ENCODE measurements at places on chromosomes 5 and 9. TPM values are rescaled to one million over a fixed set of nuclear protein-coding genes. Genes with fewer than 3 reads are reported as not detected.
A peak's percentile ranks its signal among the peaks of the same experiment; 100 is the strongest.

The SERINC5 gene
- 3.0 TPM for total RNA-seq

GRCh38 chr5:72326306-72326649 is 6.1 kb downstream of the PTCD2 start:
- H3K4me1 ChIP-seq = peaks cover 3% of the 10 kb centered on the region
- H3K27ac ChIP-seq = no peak overlapping the region
- H3K4me3 ChIP-seq = no peak overlapping the region
- DNase-seq = no peak
- no peaks in the 10 kb centered on the region for H3K27me3 ChIP-seq

The TLE1 gene
- 56.5 TPM for total RNA-seq

The PHF24 gene
- total RNA-seq = not detected

GRCh38 chr5:132265336-132266030 is 8.0 kb downstream of the PDLIM4 start:
- peaks cover 14% of the 10 kb centered on the region for H3K4me1 ChIP-seq
- no peaks in the 10 kb centered on the region for H3K27me3 ChIP-seq
- H3K36me3 ChIP-seq = no peaks in the 10 kb centered on the region
- DNase-seq = peak; percentile 39
- H3K4me3 ChIP-seq = no peak overlapping the region

The SOHLH1 gene
- total RNA-seq = not detected

GRCh38 chr5:163033656-163034055 is 403.7 kb upstream of the CCNG1 start:
- H3K36me3 ChIP-seq = no peaks in the 10 kb centered on the region
- no peaks in the 10 kb centered on the region for H3K4me1 ChIP-seq
- no peak overlapping the region for H3K27ac ChIP-seq
- no peak overlapping the region for H3K4me3 ChIP-seq
- DNase-seq = no peak
- H3K27me3 ChIP-seq = no peaks in the 10 kb centered on the region

The PCDHB5 gene
- total RNA-seq = 1.5 TPM

GRCh38 chr5:128462330-128462729 is 75.7 kb downstream of the FBN2 start:
- no peak overlapping the region for H3K4me3 ChIP-seq
- DNase-seq = no peak
- no peaks in the 10 kb centered on the region for H3K27me3 ChIP-seq
- no peaks in the 10 kb centered on the region for H3K36me3 ChIP-seq
- no peaks in the 10 kb centered on the region for H3K4me1 ChIP-seq
- H3K27ac ChIP-seq = no peak overlapping the region

The HCN1 gene
- 0.47 TPM for total RNA-seq

DNA sequence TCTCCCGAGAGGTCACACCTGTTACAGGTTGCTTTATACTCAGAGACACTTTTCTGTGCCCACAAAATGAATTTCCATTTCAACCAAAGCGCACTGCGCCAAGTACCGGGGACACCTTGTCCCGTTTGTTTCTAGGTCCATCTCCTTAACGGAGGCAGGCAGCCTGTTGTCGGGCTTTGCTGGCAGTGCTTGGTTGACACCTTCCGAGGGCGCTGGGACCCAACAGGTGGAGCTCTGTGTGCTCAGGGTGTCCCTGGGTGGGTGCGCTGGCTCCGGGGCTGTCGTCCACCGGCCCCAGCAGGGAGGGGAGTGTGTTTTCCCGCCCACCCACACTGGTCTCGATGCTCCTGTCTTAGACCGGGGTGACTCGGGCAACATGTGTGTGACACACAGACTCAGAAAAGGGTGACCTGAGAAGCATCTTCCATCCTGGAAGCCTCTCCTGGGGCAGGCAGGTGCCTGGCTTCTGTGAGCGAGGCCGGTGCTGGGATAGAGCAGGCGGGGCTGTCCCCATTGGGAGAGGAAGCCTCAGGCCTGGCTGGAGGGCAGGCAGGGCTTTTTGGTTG is 8.5 kb downstream of the RNU6ATAC start:
- no peak for DNase-seq
- no peaks in the 10 kb centered on the region for H3K4me1 ChIP-seq
- H3K27me3 ChIP-seq = no peaks in the 10 kb centered on the region
- no peaks in the 10 kb centered on the region for H3K36me3 ChIP-seq
- no peak overlapping the region for H3K27ac ChIP-seq
- H3K4me3 ChIP-seq = no peak overlapping the region

GRCh38 chr9:69549310-69550202 is 122.6 kb downstream of the APBA1 start:
- peaks cover 1% of the 10 kb centered on the region for H3K4me1 ChIP-seq
- no peaks in the 10 kb centered on the region for H3K36me3 ChIP-seq
- DNase-seq = no peak
- H3K4me3 ChIP-seq = no peak overlapping the region

- no peaks in the 10 kb centered on the region for H3K36me3 ChIP-seq
- no peaks in the 10 kb centered on the region for H3K27me3 ChIP-seq
- H3K4me1 ChIP-seq = peaks cover 11% of the 10 kb centered on the region
- no peak overlapping the region for H3K27ac ChIP-seq
- DNase-seq = no peak
- no peak overlapping the region for H3K4me3 ChIP-seq
These were observed 196.4 kb downstream of the CDK5RAP2 start for GRCh38 chr9:120383611-120383998.

The PIP5K1B gene
- 2.6 TPM for total RNA-seq

GRCh38 chr5:114447084-114447773 is 85.4 kb downstream of the KCNN2 start:
- no peak overlapping the region for H3K4me3 ChIP-seq
- no peaks in the 10 kb centered on the region for H3K4me1 ChIP-seq
- H3K36me3 ChIP-seq = no peaks in the 10 kb centered on the region
- H3K27ac ChIP-seq = no peak overlapping the region
- no peaks in the 10 kb centered on the region for H3K27me3 ChIP-seq
- no peak for DNase-seq

GRCh38 chr5:61257421-61257820 is 74.6 kb upstream of the ZSWIM6 start:
- no peak for DNase-seq
- H3K27ac ChIP-seq = no peak overlapping the region
- no peaks in the 10 kb centered on the region for H3K4me1 ChIP-seq
- H3K27me3 ChIP-seq = no peaks in the 10 kb centered on the region

The JAKMIP2 gene
- not detected for total RNA-seq

DNA sequence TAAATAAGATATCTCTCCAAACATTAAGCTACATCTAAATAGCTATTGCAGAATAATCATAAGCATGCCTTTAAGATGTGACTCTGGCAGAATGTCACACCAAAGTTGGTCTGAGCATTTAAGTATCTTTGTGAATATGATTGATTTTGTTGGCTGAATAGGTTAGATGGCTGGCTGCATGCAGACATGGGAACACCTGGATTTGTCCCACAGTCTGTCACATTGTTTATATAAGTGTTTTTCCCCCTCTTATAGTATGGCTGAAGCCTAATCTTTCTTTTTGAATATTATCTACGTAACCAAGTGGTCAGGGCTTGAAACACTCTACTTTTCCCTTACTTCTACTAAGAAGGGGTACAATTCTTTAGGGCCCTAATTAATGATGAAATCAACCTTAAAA is 36.2 kb downstream of the PCSK1 start:
- H3K27me3 ChIP-seq = no peaks in the 10 kb centered on the region
- no peak for DNase-seq
- no peak overlapping the region for H3K27ac ChIP-seq
- no peaks in the 10 kb centered on the region for H3K4me1 ChIP-seq
- H3K36me3 ChIP-seq = no peaks in the 10 kb centered on the region

DNA sequence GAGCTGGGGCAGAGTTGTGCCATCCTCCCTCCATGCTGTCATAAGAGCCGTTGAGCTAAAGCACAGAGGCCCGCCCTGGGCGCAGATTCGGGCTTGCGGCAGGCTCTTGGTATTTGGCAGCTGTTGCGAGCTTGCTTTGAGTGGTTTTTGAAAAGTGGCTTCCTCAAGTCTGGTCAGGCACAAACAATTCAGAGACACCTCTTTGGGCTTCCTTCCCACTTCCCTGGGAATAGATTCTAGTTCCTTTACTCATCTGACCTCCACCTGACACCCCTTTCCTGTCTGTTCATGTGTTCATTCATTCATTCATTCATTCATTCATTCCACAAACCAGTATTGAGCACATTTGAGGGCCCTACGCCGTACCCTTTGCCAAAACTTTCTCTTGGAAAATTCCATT is 27.4 kb downstream of the NCS1 start:
- no peaks in the 10 kb centered on the region for H3K27me3 ChIP-seq
- DNase-seq = no peak
- no peak overlapping the region for H3K4me3 ChIP-seq
- no peak overlapping the region for H3K27ac ChIP-seq

GRCh38 chr9:94839398-94839797 is 112.9 kb downstream of the AOPEP start:
- no peak overlapping the region for H3K27ac ChIP-seq
- H3K4me1 ChIP-seq = no peaks in the 10 kb centered on the region
- H3K27me3 ChIP-seq = no peaks in the 10 kb centered on the region
- DNase-seq = no peak
- H3K4me3 ChIP-seq = no peak overlapping the region
- H3K36me3 ChIP-seq = no peaks in the 10 kb centered on the region

The SVEP1 gene
- 3.8 TPM for total RNA-seq

- no peak overlapping the region for H3K4me3 ChIP-seq
- H3K27ac ChIP-seq = no peak overlapping the region
- DNase-seq = no peak
- H3K27me3 ChIP-seq = no peaks in the 10 kb centered on the region
- no peaks in the 10 kb centered on the region for H3K36me3 ChIP-seq
These were observed 107.5 kb downstream of the GADD45G start for GRCh38 chr9:89712283-89712682.

DNA sequence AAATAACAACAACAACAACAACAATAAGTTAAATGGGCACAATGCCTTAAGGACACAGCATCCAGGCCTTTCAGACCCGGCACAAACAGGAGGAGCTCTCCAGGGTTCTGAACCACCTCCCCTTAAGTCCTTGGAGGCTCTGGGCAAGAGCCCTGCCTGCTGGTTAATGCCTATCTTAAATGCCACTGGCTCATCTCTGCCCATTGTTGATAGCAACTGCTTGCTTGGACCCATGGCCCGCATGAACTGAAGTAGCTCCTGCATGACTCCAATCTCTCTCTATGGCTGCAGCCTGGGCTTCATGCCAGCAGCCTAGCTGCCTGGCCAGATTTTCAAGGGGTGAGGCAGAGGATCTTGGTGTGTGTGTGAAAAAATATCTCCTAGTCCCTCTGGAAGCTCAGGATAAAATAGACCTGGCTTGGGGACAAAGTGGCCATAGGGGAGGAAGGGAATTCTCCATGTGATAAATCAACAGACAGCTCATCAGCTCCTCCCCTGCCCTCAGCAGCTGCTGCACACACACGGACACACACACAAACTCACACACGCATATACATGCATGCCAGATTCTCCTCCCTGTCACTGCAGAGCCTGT is 27.4 kb downstream of the FAM219A start:
- no peak overlapping the region for H3K27ac ChIP-seq
- no peak overlapping the region for H3K4me3 ChIP-seq
- H3K27me3 ChIP-seq = no peaks in the 10 kb centered on the region
- no peaks in the 10 kb centered on the region for H3K36me3 ChIP-seq

GRCh38 chr5:51377151-51378060 is 5.8 kb upstream of the ISL1 start:
- no peak for DNase-seq
- peaks cover 58% of the 10 kb centered on the region for H3K27me3 ChIP-seq
- H3K4me3 ChIP-seq = no peak overlapping the region
- no peaks in the 10 kb centered on the region for H3K4me1 ChIP-seq

- peaks cover 57% of the 10 kb centered on the region for H3K4me1 ChIP-seq
- H3K27me3 ChIP-seq = no peaks in the 10 kb centered on the region
- no peak overlapping the region for H3K4me3 ChIP-seq
- DNase-seq = no peak
These were observed 23.0 kb downstream of the MARCHF6 start for GRCh38 chr5:10376544-10376943.

The ANKRD31 gene
- 0.03 TPM for total RNA-seq

The TAF1L gene
- not detected for total RNA-seq

DNA sequence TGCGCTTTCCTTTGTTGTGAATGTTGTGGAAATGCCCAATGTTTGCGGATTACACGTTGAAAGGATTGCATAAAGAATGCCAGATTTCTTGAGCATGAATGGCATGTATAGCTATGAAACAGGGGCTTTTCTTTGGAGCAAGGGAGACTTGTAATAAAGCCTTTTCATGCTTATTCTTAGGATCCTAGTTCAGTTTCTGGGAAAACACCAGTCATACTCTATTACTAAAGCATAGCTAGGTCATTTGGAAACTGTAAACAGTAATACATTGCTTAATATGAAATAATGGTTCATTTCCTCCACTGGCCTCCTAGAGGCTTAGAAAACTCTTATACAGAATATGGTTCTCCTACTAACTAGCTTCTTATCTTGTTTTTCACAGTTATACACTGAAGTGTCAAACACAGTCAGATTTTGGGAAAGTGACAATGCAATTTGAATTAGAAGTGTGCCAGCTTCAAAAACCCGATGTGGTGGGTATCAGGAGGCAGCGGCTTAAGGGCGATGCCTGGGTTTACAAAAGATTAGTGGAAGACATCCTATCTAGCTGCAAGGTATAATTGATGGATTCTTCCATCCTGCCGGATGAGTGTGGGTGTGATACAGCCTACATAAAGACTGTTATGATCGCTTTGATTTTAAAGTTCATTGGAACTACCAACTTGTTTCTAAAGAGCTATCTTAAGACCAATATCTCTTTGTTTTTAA is 104.2 kb downstream of the MELK start:
- H3K27ac ChIP-seq = no peak overlapping the region
- H3K4me1 ChIP-seq = no peaks in the 10 kb centered on the region
- no peak for DNase-seq
- H3K27me3 ChIP-seq = no peaks in the 10 kb centered on the region
- H3K36me3 ChIP-seq = no peaks in the 10 kb centered on the region

The RETREG1 gene
- total RNA-seq = 377 TPM

DNA sequence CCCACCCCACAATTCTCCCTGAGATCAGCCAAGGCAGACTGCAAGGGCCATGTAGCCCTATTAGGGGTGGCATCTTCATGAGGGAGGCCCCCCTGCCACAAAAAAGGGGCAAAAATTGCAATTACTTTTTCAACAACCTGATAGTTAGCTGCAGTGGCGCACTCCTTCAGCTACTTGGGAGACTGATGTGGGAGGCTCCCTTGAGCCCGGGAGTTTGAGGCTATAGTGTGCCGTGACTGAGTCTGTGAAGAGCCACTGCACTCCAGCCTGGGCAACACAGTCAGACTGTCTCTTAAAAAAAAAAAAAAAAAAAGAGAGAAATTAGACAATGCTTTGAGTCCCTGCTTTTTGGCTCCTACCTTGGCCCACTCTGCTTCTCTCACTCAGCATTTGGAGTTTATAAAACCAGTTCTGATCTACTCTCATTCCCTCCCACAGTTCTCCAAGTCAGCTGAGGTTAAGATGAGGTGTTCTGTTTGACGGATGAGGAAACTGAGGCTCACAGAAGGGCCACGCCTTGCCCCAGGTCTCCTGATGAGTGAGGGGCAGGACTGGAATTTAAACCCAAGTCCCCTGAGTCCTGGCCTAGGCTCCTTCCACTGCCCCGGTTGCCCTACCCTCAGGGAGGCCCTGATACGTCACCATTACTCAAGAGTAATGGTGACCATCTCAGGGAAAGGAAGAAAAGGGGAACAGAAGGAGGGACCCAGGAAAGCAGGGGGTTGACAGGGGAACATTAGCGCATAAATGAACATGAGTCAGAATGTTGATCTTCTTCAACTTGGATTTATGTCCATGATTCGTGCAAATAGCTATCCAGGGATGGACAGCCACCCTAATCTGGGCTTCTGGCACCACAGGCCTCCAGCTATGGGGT is 9.0 kb downstream of the GPX3 start:
- peak overlapping the region; percentile 99 for H3K27ac ChIP-seq
- no peak overlapping the region for H3K4me3 ChIP-seq
- no peaks in the 10 kb centered on the region for H3K27me3 ChIP-seq
- H3K4me1 ChIP-seq = peaks cover 53% of the 10 kb centered on the region
- DNase-seq = peak; percentile 45

The CAMSAP1 gene
- 94.9 TPM for total RNA-seq
